Stimulated activated CD4-positive, alpha-beta T cell treated with anti-CD3 and anti-CD28 coated beads, Interleukin-1b, Interleukin-23, amount 100 ng/mL, for 24 hours (primary cell): ENCODE measurements at places on chromosomes 2 and 18.

GRCh38 chr2:61016392-61017002 is 1.0 kb upstream of the PEX13 start:
- DNase-seq, result peak; percentile 32

GRCh38 chr18:44197832-44198611 is 482.7 kb upstream of the SETBP1 start:
- DNase-seq, result no peak

DNA sequence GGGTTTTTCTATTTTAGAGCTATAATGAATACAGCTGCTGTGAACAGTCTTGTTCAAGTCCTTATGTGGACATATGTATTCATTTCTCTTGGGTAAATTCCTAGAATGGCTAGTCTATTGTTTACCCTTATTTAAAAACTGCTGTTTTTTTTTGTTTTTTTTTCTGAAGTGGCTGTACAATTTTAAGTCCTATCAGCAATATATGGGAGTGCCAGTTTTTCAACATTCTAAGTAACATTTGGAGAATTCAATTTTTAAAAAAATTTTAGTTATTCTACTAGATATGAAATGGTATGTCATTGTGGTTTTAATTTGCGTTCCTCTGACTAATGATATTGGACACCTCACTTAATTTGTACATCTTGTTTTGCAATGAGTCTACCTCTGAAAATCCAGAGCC is 349.7 kb downstream of the SATB2 start:
- DNase-seq, result no peak

GRCh38 chr2:237435844-237436587 is 22.1 kb upstream of the COL6A3 start:
- DNase-seq, result no peak

GRCh38 chr2:1705557-1706076 is 38.7 kb downstream of the PXDN start:
- DNase-seq, result no peak

- DNase-seq, result no peak
These were observed 820.5 kb upstream of the CELF4 start for GRCh38 chr18:38386146-38386545.

DNA sequence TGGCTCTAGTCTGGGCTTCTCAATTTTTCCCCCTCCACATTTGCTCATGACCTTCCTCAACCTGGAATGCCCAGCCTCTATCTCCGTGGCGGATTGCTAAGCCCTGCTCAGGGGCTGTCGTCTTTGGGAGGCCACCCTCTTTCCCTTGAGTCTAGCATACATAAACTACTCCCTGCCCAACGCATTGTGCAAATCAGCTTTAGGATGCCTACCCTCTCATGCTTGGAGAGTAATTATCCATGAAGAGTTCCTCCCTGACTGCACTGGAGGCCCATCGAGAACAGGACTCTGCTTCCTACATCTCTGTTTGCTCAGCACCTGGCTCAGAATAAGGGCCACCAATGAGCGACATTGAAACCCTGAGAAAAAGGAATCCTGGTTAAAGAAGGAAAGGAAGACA is 53.7 kb upstream of the NPAS2 start:
- DNase-seq, result no peak

- DNase-seq, result no peak
These were observed 9.5 kb downstream of the GRHL1 start for GRCh38 chr2:9961013-9961412.

- peak; percentile 3 for DNase-seq
These were observed 33.6 kb downstream of the KIDINS220 start for GRCh38 chr2:8803658-8804379.

- no peak for DNase-seq
These were observed 2.7 kb upstream of the ESPNL start for GRCh38 chr2:238097201-238097987.

DNA sequence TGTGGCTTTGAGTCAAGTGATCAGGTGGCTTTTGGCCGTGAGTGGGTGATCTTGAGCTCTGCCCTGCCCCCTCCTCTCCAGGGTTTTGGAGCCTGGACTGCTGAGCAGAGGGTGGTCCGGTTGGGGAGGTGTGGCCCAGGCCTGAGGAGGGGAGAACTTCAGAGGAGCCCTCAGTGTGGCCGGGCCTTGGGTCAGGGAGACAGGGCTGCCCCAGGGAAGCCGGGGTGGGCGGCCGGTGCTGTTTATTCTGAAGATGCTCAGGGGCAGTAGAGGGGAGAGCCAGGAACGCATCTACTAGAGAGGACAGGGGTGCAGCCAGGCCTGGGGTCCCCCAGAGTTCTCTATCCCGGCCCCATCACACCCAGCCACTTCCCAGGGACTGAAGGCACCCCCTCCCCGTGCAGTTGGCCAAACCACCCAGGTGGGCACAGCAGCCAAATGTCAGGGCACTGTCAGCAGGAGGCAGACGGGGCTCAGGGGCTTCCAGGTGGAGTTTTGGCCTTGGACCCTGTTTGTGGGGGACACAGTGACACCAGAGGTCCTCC is 963 bp downstream of the ERFE start:
- no peak for DNase-seq

DNA sequence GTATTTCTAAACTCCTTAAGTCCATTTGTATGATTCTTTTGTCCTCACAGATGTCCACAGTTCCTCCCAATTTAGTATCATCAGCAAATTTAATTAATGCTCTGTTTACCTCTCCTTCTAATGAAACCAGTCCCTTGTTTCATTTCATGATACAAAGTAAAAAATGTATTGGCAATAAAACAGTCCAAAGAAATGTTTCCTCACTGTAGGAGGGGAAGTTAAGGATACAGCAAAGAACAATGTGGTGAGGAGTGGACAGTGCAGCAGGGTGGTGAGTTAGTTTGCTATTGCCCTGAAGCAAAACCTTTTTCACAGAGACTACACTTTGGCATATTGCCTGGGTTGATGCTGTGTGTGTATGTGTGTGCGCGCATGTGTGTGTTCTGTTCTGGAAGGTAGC is 401.5 kb downstream of the ARHGAP15 start:
- DNase-seq, result no peak

GRCh38 chr2:105112345-105112744 is 74.5 kb downstream of the MRPS9 start:
- DNase-seq, result no peak

DNA sequence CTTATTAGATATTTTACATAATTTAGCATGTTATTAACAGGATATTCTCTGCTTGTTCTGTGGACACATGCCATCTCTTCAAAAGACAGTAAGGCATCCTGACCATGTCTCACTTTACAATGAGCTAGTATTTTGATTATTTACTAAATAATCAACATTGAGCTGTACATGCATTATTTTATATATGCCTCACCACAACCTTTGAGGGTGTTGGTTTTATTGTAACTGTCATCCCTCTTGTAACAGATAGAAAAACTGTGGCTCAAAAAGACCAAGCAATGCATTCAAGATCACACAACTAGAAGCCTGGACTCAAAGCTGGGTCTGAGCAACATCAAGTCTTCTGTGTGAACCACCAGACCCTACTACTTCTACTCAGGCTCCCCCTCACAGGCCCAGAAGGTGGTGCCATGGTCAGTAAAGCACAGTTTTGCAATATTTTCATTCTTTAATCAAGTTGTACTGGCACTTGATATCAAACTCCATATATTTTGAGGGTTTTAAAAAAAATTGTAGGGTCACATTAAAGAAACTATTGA is 105.1 kb upstream of the ARL5A start:
- no peak for DNase-seq

DNA sequence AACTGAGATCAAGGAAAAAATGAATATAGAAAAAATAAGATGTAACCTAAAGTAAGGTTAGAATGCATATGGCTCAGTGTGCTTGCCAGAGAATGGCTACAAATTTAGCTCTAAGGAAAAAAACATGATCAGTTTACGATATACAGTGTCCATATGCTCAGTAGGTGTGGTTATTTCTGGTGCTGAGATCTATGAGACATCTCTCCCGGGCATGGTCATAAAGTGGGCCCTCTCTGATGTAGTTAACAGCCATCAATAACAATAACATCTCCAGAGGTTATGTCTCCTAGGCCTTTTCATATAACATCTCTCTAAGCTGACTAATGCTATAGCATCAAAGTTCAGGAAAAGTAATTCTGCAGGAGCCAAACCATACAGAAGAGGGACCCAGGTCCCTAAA is 56.3 kb upstream of the UBE2E3 start:
- no peak for DNase-seq

DNA sequence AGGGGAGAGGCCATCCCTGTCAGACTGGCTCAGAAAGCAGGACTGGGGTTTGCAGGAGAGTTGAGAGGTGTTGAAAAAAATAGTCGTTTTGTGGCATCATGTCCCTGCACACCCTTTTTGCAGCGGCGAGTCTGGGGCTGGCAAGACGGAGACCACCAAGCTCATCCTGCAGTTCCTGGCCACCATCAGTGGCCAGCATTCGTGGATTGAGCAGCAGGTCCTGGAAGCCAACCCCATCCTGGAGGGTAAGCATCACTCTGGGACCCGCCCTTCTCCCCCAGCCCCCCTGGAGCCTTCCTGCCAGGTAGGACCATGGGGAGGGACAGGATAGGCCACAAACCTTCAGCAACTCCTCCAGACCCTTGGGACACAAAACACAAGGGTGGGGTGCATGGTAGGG is 34.2 kb downstream of the MYO7B start:
- DNase-seq, result no peak

- DNase-seq, result no peak
These were observed 41.7 kb downstream of the NOL10 start for GRCh38 chr2:10647886-10648605.

- DNase-seq, result no peak
These were observed 568 bp downstream of the RAB31 start for GRCh38 chr18:9708434-9709303.

DNA sequence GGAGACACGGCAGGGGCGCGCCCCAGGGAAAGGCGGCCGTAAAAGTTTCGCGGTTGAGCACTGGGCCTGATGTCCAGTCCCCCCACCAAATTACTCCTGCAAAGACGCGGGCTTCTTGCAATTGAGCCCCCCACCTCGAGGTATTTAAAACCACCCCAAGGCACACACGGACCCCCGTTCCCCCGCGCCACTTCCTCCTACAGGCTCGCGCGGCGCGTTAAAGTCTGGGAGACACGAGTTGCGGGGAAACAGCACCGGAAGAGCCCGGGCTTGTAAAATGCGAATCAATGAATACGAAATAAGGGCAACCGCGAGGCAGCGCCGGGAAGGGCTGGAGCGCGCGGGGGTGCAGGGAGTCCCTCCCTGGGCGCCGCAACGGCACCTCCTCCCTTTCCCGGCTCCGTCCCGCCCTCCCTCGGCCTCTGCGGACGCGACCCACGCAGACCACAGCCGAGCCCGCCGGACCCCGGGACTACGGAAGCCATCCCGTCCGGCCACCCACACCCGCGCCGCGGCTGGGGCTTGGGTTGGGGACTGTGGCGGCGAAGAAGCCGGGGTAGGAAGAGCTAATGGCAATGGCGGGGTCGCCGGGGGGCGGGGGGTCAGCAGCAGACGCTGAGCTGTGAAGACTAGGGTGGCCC is 918 bp upstream of the NETO1 start:
- DNase-seq, result no peak

DNA sequence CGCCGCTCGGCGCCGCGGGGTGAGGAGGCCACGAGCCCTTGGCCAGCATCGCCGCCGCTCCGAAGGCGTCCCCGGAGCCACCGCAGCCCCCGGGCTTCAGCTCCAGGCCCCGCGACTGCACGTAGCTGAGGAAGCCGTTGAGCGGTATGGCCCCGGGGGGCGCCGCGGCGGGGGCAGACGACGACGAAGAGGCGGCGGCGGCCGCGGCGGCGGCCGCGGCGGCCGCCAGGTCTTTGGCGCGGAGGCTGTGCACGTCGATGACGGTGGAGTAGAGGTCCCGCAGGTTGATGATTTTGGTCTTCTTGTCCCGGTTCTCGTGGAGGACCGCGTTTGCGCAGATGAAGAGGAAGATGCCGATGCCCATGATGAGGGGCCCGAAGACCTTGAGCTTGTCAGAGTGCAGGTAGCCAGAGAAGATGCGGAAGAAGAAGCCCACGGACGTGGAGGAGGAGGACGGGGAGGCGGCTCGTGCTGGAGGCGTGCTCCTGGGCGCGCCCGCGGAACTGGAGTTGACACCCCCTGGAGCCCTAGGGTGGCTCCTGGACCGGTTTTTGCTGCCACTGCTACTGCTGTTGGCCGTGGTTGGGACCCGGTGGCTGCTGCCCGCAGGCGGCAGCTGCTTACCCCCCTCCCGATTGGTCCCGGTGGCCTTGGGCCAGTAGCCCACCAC is 4.0 kb downstream of the TMEM200C start:
- no peak for DNase-seq

DNA sequence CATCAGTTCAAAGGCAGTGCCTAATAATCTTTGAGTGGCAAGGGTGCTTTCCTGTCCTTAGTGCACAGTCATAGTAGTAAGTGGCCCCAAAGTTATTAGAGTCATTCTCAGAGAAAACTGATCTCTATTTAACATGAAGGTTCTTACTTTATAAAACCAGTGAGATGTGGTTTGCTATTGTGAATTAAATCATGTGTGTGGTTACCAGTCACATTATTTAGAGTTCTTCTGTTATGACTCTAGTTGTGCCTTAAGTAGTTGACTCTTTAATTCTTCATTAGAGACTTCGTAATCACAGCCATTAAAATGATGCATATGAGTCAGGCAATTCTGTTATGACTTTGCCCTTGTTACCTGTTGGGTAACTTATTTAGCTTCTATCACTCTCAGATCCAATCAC is 1392.9 kb upstream of the ACVR2A start:
- no peak for DNase-seq
